ENCODE measurements at places on chromosomes 2 and 18.

- DNase-seq, result peak; percentile 40
Measured at GRCh38 chr2:239532859-239533258, 132.0 kb upstream of the HDAC4 start.

GRCh38 chr2:239206851-239207250, 194.0 kb downstream of the HDAC4 start:
- no peak for DNase-seq

- DNase-seq, result no peak
Measured at GRCh38 chr2:59826177-59826576, 727.3 kb downstream of the BCL11A start.

DNA sequence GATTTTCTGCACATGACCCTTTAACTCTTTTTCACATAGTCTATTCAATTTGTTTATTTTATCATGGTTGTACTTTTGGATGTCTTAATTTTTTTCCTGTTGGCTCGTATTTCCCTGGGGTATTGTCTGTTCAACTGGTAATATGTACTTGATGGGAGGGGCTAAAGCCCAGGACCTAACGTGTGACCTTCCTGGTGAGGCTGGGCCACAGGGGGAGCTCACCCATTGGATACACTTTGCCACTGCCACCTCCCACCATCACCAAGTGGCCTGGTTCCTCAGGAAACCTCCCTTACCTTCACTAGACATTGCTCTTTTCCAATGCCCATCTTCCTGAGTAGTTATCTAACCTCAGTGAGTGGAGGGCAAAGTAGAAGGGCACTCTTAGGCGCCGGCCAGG, 143.9 kb upstream of the LTBP1 start:
- peak; percentile 17 for DNase-seq

DNA sequence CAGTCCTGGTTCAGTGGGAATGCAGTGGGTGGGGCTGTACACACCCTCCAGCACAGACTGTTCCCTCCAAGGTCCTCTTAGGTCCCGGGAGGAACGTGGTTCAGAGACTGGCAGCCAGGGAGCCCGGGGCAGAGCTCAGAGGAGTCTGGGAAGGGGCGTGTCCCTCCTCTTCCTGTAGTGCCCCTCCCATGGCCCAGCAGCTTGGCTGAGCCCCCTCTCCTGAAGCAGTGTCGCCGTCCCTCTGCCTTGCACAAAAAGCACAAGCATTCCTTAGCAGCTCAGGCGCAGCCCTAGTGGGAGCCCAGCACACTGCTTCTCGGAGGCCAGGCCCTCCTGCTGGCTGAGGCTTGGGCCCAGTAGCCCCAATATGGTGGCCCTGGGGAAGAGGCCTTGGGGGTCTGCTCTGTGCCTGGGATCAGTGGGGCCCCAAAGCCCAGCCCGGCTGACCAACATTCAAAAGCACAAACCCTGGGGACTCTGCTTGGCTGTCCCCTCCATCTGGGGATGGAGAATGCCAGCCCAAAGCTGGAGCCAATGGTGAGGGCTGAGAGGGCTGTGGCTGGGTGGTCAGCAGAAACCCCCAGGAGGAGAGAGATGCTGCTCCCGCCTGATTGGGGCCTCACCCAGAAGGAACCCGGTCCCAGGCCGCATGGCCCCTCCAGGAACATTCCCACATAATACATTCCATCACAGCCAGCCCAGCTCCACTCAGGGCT, 17.5 kb upstream of the FAHD2A start:
- DNase-seq, result peak; percentile 76

DNA sequence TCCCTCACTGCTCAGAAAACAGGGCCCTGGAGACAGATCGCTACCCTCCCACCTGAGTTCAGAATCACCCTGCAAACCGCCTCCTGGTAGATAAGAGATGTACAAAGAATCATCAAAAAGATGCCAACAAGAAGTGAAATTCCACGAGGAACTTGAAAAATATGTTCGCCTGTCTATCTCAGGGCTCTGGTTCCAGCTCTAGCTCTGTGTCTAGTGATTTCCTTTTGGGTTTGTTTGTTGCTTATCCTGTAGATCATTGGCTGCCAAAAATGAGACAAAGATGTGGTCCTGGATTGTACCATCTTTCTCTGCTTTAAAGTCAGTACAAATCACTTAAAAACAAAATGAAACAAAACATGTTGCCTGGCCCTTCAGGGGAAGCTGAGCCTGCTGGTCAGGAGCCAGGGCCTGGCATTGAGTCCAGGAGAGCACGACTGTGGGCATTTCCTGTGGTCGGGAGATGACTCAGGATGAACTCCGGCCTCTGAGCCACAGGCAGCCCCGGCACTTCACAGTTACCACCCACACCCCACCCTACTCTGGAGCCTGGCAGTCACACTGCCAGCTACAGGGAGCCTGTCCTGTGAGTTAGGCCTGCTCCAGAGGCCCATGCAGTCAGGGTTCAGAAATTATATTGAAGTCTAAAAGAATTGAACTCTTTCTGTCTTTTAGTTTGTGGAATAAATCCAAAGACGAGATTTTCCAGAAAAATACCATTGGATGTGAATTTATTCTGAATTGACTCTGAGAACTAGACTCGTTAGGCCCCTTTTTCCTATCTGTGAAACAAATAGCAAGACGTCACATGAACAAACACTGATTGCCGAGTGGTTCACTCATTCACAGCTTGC, 8.0 kb upstream of the ITGB6 start:
- no peak for DNase-seq

DNA sequence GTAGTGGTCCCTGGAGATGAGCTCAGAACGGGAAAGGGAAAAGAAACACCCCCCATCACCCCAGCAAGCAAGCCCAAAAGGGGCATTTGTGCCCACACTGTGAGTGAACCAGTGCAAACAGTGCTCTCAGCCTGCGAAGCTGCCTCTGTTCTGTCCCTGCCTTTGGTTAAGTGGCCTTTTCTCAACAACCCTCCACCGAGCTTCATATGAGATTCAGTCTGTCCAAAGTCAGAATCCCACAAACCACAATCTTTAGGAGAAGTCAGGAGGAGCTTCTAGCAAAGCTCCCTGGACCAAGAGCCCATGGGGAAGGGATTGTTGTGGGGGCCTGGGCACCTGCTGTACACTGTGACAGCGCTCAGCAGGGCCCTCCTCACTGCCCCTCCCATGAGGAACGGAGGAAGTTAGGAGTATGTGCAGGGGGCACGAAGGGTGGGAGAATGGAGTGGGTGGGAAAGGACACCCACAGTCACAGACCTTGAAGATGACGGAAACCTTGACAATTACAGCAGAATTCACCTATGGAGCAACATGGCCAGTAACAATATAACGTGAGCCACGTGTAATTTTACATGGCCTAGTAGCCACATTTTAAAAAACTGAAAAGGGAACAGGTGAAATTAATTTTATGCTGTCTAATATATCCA, 119.5 kb downstream of the SMAD7 start:
- no peak for DNase-seq
